ENCODE measurements at places on chromosomes 12 and 14.

DNA sequence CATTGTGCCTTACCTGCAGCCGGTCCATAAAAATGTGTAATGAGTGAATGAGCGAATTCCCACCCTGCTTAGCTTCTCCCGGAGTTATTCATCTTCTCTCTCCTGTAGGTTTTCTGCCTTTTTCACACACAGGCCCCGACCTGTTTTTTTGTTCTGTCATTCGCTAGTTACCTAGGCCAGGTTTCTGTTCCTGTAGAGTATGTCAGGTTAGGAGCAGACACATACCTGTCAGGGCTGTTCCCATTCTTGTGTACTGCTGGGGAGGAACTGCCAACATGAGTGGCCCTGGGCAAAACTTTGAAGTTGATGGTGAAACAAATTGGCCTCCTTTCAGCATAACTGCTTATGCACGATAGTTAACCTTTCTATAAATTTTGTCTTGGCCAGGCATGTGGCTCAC lies 140.1 kb downstream of the SYNE2 start:
- DNase-seq, result no peak

GRCh38 chr14:91396959-91397815 lies 20.4 kb downstream of the CCDC88C start:
- peak; percentile 29 for DNase-seq

- DNase-seq, result no peak
Measured at GRCh38 chr12:94875525-94875924, 128.0 kb downstream of the NDUFA12 start.

DNA sequence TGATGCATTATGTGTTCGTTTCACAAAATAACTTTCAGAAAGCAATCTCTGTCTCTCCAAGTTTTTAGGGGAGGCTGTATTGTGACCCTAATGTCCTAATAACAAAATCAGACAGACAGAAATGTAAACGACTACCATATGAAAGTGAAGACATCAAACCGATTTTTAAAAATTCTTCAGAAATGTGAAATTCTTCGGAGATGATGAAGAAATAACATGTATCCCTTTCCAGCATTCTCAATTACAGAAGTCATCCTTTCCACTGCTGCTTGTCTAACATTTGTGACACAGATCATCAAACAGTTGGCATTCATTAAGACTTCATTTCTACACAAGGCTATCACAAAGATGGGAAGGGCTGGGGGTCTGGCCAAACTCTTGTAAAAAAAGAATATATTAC lies 41.0 kb downstream of the DMAC2L start:
- no peak for DNase-seq

DNA sequence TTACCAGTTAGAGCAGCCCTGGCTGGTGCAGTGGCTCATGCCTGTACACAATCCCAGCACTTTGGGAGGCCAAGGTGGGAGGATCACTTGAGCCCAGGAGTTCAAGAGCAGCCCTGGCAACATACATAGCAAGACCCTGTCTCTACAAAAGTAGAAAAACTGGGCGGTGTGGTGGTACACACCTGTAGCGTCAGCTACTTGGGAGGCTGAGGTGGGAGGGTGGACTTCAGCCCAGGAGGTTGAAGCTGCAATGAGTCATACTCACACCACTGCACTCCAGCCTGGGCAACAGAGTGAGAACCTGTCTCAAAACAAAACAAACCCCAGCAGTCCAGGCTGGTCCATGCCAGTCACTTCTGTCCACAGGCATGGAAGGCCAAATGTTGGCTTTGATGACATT lies 7.4 kb downstream of the COX14 start:
- DNase-seq, result no peak

GRCh38 chr14:102279688-102280348 lies 25.1 kb downstream of the MOK start:
- DNase-seq, result no peak

GRCh38 chr14:58637391-58638230 lies at the start of gene DACT1:
TSS of gene DACT1 (plus strand) at chr14:58637962. CDS start at chr14:58638203, 241 bp downstream.
- no peak for DNase-seq

GRCh38 chr12:104596898-104597843 lies 140.4 kb downstream of the CHST11 start:
- no peak for DNase-seq

GRCh38 chr14:105184461-105184860 lies 3.3 kb upstream of the NUDT14 start:
- DNase-seq, result no peak

- no peak for DNase-seq
Measured at GRCh38 chr12:89280833-89281538, 71.3 kb downstream of the DUSP6 start.

DNA sequence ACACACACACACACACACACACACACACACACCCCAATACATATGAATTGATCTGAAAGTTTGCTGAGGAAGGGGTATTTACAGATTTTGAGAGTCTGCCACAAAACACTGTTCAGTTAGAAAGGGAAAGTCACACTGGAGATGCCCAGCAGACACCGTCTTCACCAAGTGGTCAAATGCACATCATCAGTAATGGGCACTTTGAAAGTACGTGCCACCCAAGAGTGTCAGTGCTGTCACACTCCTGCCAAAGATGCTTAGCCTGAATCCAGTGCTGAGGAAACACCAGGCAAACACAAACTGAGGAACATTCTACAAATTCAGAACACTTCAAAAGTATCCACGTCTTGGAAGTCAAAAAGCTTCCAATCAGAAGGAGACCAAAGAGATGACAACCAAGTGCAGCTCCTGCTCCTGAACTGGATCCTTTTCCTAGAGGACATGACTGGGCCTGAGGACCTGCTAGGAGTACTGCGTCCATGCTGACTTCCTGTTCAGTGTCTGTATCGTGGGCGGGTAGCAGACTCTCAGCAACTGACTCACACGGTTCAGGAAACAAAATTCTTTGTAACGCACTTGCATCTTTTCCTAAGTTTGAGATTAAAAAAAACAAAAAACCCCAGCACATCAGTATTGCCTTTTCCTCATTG lies 18.6 kb downstream of the PSMC1 start:
- DNase-seq, result no peak

GRCh38 chr12:51496895-51497294 lies 72.3 kb downstream of the SLC4A8 start:
- no peak for DNase-seq

DNA sequence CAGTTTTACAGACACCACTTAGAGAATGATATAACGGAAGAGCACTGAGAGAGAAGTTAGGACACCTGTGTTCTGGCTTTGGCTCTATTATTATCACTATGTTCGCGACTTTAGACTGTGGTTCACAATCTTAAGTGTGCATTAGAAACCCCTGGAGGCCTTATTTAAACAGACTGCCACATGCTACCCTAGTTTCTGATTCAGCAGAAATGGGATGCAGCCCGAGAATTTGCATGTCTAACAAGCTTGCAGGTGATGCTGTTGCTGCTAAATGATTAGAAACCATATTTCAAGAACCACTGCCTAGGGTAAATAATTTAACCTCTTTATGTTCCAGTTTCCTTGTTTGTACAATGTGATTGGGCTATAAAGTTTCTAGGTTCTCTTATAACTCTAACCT lies 3.6 kb upstream of the RAD51AP1 start:
- DNase-seq, result no peak

- DNase-seq, result no peak
Measured at GRCh38 chr12:69978020-69978419, 153.0 kb downstream of the MYRFL start.

DNA sequence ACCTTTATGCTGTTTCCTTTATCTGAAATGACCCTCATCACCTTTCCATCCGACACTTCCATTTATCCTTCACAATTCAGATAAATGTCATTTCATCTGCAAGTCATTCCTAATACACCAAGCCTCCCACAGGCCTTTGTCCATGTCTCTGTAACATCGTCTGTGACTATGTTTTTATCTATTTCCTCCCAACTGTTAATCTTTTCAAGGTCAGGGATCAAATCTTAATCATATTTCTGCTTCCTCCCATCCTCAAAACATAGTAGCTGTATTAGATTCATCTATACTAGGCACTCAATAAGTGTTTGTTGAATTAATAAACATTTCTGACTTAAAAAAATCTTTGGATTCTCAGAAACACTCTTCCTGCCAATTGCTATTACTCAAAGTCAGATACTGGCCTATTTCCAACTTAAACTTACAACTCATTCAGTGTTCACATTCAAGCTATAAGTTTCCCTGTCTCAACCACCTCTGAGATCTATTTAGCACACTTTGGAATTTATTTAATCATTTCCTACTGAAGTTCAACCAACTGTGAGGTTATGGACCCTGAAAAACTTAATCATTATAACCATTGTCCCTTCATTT lies 100.2 kb upstream of the ALX1 start:
- DNase-seq, result no peak

DNA sequence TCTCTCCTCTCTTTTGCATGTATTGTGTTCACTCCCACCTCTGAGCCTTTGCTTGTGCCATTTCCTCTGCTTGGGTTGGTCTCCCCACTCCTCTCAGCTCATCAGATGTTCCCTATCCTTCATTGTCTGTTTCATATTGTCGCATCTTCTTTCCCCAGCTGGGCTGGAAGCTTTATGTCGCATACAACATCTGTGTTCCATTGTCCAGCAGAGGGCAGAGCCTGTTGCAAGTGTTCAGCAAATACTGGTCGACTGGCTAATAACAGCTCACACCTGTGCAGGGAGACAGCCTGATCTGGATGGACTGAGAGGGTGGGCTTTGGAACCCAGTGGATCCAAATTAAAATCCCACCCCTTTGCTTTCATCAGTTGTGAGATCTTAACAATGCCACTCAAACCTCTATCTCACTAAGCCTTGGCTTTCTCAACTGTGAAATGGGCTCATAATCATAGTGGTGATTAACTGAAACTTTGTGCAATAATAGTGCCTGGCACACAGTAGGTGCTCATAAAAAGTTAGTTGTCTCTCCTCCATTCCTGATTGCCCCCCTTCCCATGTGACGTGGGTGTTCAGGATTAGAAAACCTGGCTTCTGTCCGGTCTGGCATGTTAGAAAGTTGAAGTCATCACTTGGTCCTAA lies 75.8 kb downstream of the RIN3 start:
- DNase-seq, result no peak

DNA sequence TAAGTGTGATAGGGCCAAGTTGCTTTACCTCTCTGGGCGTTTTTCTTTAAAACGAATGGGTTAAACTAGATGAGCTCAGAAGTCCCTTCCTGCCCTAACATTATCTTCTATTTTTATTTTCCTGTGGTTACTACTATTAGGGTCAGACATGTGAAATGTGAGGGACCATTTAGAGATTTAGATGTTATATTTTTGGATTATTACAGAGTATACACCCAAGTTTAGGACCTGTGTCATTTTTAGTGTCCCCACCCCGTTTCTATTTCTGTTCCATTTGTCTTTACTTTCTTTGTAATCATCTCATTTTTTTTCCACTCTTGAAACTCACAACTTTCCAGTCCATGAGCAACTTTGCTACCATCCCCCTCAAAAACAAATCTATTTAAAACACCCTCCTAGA lies 56.3 kb downstream of the SLC4A8 start:
- DNase-seq, result no peak

DNA sequence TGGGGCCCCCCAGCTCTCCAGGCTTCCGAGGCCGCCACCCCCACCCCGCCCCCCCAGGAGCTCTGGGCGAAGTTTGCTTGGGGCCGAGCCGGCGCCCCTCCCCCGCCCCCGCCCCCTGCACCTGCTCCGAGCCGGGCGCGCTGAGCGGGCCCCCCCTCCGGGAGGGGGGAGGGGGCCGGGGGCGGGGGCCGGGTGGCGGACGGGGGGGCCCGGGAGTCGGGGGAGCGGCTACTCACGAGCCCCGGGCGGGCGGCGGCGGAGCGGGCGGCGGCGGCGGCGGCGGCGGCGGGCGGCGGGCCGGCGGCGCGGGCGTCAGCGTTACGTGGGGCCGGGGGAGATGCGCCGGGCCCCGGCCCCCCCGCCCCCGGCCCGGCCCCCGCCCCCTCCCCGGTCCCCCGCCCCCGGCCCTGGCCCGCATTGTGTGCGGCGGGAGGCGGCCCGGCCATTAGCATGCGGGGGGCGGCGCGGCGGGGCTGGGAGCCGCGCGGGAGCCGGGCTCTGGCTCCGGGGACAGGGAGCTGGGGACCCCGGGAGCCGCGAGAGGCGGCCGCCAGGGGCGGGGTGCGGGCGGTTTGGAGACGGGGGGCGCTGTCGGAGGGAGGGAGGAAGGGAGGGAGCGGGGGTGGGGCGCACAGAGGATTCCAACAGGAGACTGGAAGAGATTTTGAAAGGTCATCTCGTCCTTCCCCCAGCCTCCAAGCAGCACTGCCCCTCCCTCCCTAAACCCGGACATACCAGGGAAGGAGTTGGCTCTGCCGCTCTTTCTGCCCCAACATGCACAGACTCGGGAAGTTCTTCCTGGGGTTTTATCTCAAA lies at the start of gene ZNF219:
Gene ZNF219, minus strand, starts transcription at position 580 of the 816 bp plus-strand sequence. CDS start 5,064 bp downstream, outside the sequence.
- peak; percentile 14 for DNase-seq

DNA sequence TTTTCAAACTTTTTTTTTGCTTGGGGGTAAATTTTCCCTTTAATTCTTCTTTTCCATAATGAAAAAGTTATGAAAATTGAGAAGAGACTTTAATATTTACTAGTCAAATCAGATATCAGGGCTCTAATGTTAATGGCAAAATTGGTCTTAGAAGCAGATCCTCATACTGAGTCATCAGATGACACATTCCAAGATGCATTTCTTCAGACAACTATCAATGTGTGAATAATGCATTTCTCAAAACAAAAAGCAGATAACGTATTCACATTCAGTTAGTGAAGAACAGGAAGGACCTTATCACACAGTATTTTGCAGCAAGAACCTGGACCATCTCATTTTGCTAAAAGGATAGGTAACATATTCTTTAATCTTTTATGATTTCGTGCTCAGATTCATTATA lies 130.7 kb downstream of the GPHN start:
- DNase-seq, result no peak

GRCh38 chr12:19849208-19849607 lies 409.9 kb downstream of the AEBP2 start:
- no peak for DNase-seq

DNA sequence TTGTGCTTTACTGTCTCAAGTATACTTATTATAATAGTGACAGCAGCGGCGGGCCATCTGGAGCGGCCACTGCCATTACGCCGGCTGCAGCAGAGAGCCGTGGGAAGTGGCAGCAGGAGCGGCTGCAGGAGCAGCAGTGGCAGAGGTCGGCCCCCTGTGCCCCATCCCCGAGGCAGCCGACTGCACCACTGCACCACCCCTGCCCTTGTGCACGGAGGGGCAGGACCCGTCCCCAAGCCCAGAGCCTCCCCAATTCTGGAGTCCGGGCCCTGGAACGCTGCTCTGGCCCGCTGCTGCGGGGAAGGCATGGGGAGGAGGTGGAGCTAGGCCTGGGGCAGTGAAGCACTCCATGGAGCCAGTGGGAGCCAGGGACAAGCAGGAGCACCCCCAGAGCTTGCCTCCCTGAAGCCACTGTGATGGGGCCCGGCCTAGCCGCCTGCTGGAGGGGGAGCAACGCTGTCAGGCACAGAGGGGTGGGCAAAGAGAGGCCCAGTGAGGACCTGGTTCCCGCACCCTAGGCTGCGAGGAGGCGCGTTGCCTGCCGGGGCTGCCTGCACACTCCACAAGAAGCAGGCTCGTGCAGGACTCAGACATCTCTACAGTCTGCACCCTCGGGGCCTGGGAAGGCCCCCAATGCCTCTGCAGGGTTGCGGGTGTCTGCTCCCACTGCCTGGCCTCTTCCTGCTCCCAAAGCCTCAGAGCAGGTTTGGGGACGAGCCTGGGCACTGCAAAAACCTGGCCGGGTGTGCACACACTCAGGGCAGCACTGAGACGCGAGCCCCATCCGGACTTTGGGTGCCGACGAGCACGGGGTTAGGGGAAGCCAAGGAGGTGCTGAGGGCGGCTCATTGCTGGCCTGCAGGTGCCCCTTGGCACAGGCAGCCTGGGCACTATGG lies 74.2 kb upstream of the RASSF8 start:
- no peak for DNase-seq
